ENCODE measurements at places on chromosomes 2 and 18.

- DNase-seq: no peak
Observed at GRCh38 chr2:68463287-68463877, 3.7 kb downstream of the FBXO48 start.

- DNase-seq: no peak
Observed at GRCh38 chr2:6554466-6554865, 311.2 kb downstream of the CMPK2 start.

GRCh38 chr2:232142049-232142448, 180.5 kb downstream of the DIS3L2 start:
- no peak for DNase-seq

DNA sequence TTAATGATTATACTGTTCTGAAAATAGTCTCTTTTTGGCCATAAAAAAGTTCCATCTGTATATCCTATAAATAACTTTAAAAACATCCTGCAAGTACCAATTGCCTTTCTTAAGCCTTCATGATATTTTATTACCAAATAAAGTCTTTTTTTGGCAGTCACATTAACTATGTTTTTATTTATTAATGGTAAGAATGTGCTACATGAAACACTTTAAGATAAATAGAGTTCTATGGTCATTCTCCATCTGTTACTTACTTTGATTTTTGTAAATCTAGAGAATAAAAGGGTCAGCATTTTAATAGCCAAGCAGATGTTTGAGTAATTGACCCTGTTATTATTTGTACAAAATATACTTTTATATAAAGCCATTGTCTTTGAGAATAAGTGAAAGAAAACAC, 52.6 kb downstream of the LCLAT1 start:
- no peak for DNase-seq

DNA sequence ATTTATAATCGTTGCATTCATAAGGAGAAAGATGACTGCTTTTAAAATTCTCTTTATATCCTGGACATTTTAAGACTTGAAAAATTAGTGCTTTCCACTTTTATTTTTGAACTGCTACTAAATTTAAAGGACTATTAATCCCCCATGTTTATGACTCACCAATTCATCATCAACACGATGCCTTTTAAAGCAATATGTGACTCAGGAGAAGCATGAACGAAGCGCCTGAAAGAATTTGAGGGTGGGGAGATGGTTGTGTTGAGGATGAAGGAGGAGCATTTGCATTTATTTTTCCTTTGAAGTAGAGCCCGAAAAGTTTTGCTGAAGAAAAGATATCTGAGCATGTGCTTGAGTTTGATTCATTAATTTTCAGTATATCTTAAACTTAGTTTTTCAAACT, 192.2 kb upstream of the LRRTM1 start:
- DNase-seq: no peak

DNA sequence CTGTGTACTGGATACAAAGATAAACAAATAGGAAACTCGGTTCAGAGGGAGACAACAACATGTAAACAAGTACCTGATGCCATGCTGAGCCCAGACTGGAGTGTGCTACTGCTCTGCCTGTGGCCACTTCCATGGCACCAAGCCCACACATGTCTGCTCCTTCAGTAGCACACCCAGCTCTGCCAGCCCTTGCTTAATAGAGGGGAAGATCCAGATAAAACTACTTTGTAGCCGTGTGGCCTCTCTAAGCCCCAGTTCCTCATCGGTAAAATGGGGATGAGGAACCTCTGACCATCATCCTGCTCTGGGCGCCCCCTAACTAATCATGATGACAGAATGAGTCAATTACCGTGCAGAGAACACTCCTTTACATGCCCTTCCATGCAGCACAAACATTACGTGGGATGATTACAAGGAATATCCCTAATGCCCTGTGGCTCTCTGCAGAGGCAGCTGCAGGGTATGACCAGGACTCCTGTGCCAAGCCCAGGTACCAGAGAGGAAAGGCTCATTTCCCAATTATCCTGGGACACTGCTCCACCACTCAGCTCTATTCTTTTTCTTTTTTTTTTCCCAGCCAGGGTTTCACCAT, 34.9 kb downstream of the DNMT3A start:
- no peak for DNase-seq

DNA sequence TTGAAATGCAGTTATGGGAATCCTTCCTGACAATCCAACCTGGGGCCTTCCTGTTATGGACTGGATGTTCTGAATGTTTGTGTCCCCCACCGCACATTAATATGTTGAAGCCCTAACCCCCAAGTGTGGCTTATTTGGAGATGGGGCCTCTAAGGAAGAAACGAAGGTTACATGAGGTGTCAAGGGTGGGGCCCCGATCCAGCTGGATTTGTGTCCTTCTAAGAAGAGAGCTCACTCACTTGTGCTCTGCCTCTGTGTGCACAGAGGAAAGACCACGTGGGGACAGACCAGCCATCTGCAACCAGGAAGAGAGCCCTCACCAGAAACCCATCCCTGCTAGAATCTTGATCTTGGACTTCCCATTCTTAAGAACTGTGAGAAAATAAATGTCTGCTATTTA, 44.4 kb downstream of the MAP3K19 start:
- DNase-seq: no peak

- no peak for DNase-seq
Observed at GRCh38 chr2:10294077-10294476, 8.6 kb upstream of the HPCAL1 start.

- no peak for DNase-seq
Observed at GRCh38 chr2:67993329-67993728, 69.5 kb downstream of the C1D start.

DNA sequence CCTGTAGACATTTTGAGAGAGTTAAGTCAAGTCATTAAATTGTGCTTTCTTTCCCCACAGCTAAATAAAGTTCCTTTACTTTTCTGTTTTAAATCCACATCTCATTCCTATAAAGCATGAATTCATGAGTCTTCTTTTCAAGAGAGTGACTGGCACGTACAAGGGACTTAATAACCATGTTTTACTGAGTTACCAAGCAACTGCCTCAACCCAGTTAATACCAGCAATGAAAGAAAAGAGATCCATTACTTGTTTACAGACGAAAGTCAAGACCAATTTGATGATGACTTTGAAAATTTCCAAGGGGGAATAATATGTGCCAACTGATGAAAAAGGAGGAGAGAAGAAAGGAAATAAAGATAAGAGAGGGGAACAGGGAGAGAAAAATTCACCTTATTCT, 1082.5 kb upstream of the GYPC start:
- DNase-seq: no peak

DNA sequence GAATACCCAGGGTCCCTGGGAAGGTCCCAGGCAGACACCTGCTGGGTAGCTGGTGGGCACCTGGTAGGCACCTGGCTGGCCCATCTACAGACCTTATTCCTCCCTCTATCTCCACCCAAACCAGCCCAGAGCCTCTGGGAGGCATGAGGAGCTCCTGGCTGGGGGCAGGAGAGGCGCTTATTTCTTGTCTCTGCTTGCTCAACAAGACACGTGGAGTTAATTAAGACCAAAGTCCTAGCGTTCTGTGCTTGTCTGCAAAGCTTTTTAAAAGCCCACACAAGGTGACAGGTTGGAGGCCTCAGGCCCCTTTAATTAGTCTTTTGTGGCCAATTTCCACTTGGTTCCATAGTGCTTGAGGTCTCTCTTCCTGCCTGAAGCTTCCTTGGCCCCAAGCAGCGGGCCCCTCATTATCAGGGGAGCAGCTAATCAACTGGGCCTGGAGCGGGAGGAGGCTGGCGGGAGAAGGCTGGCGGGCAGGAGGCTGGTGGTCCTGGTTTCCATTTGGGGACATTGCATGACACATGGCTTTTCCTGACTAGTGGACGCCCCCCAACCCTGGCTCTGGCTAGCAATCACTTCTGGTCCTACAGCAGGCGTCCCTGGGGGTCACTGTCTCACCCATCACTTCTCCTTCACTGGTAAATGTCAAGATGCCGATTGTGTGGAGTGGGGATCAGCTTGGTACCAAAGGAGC, 65.4 kb upstream of the HDAC4 start:
- no peak for DNase-seq

GRCh38 chr18:36078751-36079529, 11.6 kb upstream of the RPRD1A start:
- DNase-seq: no peak

- DNase-seq: no peak
Observed at GRCh38 chr18:23967321-23968089, 47.0 kb upstream of the TTC39C start.

DNA sequence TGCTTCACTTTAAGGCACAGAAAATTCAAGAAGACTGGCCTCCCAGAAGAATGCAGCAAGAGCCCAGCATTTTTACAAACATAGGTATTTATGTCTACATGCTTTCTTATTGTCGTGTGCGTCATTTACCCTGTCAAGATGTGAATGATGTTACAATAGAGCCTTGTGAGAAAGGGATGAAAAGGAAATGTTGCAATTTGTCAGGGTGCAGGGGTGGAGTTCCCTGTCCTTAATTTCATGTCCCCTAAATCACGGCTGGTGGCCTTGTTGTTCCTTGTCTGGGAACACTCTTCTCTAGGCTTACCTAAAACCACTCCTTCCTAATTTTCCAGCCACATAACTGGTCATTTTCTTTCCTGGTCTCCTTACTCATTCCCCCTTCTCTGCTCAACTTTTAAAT, 194.2 kb downstream of the TXNL1 start:
- DNase-seq: no peak

DNA sequence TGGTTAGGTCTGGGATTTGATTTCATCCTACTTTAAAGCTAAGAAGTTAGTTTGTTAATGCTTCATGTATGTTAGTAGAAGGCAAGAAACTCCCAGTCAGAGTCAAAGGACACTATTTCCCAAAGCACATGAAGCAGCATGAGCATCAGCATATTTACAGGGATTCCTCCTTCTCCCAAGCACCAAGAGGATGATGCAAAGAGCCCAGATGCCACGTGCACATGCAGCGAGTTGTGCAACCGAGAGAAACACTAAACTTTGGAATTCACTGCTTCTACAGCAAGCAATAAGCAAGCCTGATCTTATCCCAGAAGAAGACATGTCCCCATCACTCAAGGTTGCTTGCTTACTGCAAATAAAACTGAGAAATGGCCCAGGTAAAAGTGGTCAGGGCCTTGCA, 32.5 kb downstream of the CPO start:
- no peak for DNase-seq

DNA sequence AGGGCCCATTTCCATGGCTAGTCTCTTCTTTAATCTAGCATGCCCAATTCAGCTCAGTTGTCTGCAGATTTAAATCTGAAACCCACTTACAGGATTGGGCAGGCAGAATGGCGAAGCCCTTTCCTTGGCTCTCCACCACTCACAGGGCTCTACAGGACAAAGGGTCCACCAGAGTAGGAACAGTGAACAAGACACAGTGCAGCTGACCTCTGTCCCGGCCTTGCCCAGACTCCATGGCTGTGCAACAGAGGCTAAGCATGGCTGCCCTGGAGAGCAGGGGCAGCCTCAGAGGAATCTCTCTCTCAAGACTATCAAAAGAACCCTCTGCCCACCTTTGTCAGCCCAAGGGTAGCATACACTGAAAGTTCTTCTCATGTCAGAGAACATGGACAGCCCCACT, 9.7 kb upstream of the ATP6V1B1 start:
- DNase-seq: no peak

- no peak for DNase-seq
Observed at GRCh38 chr2:176268976-176269318, 295 bp upstream of the MTX2 start.

GRCh38 chr2:71070294-71071093, 2.0 kb downstream of the NAGK start:
- DNase-seq: no peak

DNA sequence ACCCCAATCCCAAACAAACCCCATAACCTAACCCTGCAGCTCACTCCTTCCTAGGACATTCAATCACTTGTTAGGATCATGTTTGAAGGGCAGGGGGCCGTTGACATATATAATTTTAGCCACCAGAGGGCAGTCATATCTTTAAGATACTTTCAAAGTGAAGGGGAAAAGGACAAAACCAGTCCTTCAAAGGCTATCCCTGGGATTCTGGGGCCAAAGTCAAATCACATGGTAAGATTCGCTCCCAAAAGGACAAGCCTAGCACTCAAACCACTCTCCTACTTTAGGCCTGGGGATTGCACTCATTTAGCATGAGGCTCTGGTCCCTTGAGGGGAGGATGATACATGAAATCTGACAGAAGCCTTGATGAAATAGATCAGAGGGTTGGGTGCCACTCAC, 44.6 kb downstream of the HAUS1 start:
- DNase-seq: no peak

DNA sequence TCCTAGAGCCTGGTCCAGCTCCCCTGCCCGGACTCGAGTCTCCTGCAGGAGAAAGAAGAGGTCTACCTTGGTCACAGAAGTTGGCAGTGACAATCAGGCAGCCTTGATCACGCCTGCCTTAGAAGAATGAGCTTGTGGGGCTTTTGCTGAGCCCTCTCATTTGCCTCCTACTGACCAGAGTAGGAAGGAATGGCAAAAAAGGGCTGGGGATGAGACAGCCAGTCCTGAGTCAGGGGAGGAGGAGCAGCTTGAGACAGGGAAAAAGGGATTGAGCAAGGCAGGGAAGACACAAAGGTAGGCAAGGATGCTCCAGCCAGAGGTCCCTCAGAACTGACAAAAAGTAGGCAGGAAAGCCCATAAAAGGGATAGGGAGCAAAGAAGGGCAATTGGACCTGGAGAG, 6.0 kb downstream of the WDR54 start:
- no peak for DNase-seq

DNA sequence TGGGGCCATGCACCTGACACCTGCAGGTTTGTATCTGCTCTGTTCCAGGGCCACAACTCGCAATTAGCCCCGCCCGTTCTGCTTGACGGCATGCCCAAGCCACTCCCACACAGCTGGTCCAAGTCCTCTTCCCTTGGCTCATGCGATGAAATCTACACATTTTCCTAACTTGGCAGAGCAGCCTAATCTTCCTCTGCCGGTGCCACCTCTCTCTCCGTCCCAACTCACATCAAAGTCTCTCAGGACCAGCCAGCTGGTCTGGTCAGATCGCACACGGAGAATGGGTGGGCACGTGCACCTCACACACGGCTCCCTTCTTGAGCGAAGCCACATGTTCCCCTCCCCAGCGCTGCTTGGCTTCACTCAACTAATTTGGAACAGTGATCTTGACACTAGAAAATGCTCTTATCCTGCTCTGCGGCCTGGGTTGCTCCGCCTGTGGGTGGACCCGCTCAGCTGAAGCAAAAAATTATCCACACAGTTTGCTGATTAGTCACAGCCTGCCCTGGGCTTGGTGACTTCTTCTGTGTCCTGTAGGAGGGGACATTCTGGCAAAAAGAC, 176.7 kb downstream of the NRP2 start:
- no peak for DNase-seq

DNA sequence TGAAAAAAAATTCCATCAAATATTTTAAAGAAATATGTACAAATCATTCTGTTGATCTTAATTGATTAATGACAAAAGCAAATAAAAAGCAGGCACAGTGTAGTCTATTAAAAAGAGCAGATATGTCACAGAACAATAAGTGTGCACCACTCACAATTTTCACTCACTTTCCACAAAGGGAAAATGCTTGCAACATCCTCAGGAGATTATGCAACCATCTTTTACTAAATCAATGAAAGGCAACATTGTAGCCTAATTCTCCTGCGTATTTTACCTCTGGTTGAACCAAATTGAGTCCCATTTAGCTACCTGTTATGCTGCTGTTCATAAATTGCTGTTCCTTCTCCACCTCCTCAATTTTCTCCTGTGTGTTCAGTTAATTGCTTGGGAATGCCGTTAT, 1346.8 kb upstream of the PIK3C3 start:
- DNase-seq: no peak

Measured in stimulated activated CD4-positive, alpha-beta T cell treated with anti-CD3 and anti-CD28 coated beads, Interleukin-15, amount 100 ng/mL, for 1 hour (primary cell).